Transverse colon (tissue), 4 donors: ENCODE measurements at places on chromosomes 2 and 18. TPM values are rescaled to one million over a fixed set of nuclear protein-coding genes. Genes with fewer than 3 reads are reported as not detected.

DNA sequence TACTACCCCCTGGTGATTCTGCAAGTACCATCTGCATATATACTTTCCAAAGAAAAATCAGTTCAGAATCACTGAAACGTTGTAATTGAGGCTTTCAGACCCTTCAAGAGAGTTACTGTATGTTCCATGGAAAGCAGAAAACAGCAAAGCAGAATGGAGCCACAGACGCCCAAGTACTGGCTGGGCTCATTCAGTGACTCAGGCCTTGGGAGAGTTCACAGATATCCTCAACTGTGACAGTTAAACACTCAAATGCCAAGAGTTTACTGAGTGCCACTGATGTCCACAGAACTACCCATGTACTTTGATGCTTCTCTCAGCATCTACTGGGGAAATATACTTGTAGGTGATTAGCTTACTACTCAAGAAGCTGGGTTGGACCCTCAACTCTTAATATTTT is 303.4 kb downstream of the TCF4 start:
- no peak for DNase-seq

DNA sequence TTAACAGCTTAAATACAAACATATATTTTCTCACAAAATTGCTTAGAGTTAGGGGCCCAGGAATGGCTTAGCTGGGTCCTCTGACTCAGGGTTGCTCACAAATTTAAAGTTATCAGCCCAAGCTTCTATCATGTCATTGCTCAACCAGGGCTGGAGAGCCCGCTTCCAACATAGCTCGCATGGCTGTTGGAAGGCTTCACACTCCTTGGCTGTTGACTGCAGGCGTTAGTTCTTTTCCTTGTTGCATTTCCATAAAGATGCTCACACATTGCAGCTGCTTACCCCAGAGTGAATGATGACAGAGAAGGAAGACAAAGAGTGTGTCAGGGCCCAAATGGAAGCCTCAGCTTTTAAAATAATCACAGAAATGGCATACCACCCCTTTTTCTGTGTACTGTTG is 62.9 kb upstream of the TFPI start:
- DNase-seq = no peak

- no peak for DNase-seq
Observed at GRCh38 chr2:199862788-199863187, 11.8 kb upstream of the FTCDNL1 start.

DNA sequence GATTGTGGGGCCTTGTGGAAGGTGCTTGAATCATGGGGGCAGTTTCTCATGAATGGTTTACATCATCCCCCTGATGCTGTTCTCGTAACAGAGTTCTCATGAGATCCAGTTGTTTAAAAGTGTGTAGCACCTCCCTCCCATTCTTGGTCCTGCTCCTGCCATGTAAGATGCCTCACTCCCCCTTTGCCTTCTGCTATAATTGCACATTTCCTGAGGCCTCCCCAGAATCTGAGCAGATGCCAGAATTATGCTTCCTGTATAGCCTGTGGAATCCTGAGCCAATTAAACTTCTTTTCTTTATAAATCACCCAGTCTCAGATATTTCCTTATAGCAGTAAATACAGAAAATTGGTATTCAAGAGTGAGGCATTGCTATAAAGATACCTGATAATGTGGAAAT is 15.6 kb upstream of the WDR75 start:
- DNase-seq = no peak

GRCh38 chr18:9684881-9685614 is 23.1 kb upstream of the RAB31 start:
- no peak for DNase-seq

The ASB18 gene
- total RNA-seq = not detected

The CXCR4 gene
- total RNA-seq = 62.7 TPM

The TEX44 gene
- not detected for total RNA-seq

The NAT8 gene
- not detected for total RNA-seq

The SH3RF3 gene
- total RNA-seq = 3.0 TPM

The ARHGAP15 gene
- 20.8 TPM for total RNA-seq

The HOXD13 gene
- total RNA-seq = not detected
